NCI-H146 (cell line): ENCODE measurements at places on chromosomes 1 and 21.

GRCh38 chr1:115530407-115530806 is 111.4 kb upstream of the VANGL1 start:
- DNase-seq: no peak

- no peak for DNase-seq
Observed at GRCh38 chr21:31230937-31231336, 113.1 kb downstream of the TIAM1 start.

GRCh38 chr21:26972192-26972591 is 5.3 kb upstream of the ADAMTS5 start:
- DNase-seq: no peak

DNA sequence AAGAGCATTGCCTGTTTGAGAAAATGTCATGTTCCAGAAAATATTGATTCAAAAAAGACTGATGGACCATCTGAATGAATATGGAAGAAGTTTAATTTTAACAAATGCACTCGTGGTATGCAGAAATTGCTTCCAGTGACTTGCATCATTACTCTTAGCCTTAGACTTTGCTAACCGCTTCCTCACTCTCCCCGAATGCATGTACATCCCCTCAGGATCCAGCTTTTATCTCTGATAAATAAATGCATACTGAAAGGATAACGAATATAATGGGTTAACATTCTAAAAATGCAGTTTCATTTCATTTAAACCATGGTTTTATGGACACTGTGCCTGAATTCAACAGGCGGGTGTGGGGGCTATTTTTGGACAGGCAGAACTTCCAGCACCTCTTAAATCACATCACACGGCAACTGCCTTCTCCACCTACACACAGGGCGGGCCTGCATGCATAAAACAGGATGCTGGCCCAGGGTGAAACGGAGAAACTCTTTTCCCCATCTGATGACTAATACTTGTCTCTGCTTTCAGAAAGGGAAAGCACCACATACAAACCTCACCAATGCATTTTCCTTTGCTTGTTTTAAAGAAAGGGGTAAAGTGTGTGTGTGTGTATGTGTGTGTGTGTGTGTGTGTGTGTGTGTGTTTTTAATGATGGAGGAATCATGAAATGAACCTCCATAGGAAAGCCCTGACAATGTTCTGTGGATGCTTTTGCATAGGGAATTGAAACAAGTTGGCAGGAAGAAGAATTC is 48.7 kb downstream of the SPAG17 start:
- DNase-seq: no peak

DNA sequence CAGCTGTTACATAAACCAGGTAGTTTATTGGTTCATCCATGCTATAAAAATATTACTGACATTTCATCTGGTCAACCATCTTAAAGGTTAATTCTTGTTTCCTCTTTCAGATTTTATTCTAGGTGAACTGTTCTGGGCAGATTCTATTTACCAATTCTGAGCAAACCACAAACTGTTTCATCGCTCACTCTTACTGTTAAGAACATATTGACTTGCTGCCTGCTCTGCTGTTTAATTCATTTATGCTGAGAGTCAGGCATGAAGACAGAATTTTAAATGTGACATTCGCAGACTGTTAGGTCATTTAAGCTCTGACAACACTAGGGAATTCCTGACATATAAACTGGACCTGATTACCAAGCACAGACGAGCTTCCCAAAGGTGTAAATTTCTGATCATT is 98.3 kb downstream of the PIGK start:
- no peak for DNase-seq

- DNase-seq: peak; percentile 53
Observed at GRCh38 chr21:42513985-42514882, 582 bp downstream of the SLC37A1 start.
